ENCODE measurements at places on chromosomes 11 and 22.

GRCh38 chr11:4626207-4627099 is 10.8 kb upstream of the OR51D1 start:
- DNase-seq, result peak; percentile 26

- DNase-seq, result no peak
Measured at GRCh38 chr22:29748248-29748893, 18.4 kb downstream of the ZMAT5 start.

DNA sequence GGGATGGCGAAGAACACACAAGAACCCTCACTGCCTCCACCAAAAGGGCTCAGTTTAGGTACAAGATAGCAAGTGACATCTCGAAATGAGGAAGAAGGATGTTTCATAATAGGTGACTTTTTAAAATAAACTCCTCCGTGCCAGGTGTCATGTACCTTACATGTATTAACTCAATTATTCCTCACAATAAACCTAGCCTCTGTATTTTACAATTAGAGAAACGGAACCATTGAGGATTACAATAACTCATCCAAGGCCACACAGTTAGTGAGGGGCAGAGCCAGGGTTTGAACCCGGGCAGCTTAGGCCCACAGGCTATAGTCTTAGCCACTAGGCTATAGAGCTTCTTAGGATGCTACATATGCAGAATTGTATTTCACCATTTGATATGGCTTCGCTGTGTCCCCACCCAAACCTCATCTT is 965 bp upstream of the PAMR1 start:
- no peak for DNase-seq

DNA sequence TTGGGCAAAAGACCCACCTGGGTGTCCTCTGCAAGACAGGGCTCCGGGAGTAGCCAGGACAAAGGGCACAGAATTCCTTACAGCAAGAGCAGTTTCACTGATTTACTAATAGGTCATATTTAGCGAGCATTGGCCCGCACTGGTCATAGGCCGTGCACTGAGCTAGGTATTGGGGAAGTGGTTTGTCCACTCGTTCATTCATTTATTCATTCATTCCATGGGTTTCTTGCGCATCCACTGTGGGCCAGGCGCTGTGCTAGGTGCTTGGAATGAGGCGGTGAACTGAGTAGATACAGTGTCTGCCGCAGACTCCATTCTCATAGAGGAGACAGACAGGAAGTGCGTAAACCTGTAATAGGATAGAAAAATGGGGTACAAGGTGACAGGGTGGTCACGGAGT is 13.2 kb upstream of the LINC01488 start:
- DNase-seq, result no peak

- DNase-seq, result no peak
Measured at GRCh38 chr11:123523539-123523938, 93.5 kb downstream of the GRAMD1B start.

GRCh38 chr11:109012991-109013390 is 348.1 kb downstream of the DDX10 start:
- DNase-seq, result no peak

GRCh38 chr22:48891688-48892577 is 935.7 kb downstream of the BRD1 start:
- DNase-seq, result no peak

- DNase-seq, result no peak
Measured at GRCh38 chr11:58730507-58731089, 1.1 kb downstream of the GLYAT start.

- DNase-seq, result no peak
Measured at GRCh38 chr11:90407350-90407749, 184.5 kb upstream of the CHORDC1 start.

DNA sequence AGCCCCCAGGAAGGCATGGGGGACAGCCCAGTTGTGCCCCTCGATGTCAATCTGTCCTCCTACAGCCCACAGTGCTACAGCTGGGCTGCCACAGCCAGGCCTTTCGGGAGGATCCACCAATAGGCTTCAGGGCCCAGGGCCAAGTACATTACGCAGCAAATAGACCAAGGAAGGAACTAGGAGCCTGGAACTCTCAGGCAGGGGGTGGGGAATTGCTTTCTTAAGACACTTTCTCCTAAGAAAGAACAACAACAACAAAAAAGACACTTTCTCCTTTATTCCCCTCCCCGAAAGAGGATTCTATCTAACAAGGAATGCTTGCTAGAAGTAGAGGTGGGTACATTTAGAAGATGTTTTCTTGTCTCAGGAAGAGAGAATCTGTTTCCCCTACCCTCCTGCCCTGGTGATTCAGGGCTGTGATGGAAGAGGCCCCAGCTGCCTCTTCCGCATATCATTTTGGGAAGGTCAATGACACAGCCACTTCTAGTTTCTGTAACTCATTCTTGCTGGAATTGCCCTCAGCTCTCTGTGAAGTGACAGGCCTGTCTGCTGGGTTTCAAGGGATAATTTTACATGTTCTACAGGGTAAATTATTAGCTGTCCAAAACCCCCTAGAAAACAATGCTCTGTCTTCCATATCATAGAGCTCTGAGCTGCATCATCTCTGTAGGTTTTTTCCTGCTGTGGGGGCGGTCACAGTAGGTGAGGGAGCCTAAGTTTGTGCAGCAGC is 6.0 kb upstream of the MALAT1 start:
- DNase-seq, result no peak

DNA sequence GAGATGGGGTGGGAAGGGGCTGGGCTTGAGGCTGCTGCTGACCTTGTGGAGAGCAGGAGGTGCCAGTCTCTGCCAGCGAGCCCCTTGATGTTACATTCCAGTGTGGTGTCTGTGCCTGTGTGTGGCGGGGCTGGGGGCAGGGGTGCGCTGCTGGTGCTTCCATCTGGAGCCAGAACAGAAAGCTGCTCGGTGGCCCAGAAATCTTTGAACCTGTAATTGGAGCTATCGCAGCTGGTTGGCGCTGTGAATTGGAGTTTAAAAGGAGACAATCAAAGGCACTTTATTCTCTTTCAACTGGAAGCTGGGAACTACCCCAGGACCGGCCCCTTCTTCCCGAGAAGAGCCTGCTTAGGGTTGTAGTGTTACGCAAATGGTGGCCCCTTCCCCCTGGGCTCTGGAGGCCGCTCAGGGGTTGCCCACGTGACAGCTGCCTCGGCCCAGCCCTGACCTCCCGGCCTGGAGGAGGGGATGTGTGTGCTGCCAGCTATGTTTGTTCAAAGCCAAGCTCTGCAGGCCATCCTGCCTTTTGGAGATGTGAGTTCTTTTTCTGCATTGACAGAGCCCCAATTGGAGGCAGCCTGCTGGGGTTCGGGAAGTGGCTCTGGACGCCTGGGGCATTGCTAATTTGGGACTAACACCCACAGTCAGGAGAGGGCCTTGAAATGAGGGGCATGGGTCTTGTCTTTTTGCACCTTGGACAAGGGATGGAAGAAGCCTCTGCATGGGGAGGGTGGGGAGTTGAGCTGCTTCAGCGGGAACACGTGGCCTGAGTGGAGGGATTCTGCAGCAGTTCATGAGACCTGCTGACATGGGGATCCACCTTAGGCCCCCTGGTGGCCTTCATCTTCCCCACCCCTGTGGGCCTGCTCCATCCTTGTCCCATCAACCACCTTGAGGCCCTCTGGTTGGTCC is 14.0 kb upstream of the ARSA start:
- no peak for DNase-seq

GRCh38 chr11:79335681-79336080 is 105.1 kb downstream of the TENM4 start:
- DNase-seq, result no peak

- DNase-seq, result no peak
Measured at GRCh38 chr22:48370508-48371325, 1457.0 kb downstream of the BRD1 start.

DNA sequence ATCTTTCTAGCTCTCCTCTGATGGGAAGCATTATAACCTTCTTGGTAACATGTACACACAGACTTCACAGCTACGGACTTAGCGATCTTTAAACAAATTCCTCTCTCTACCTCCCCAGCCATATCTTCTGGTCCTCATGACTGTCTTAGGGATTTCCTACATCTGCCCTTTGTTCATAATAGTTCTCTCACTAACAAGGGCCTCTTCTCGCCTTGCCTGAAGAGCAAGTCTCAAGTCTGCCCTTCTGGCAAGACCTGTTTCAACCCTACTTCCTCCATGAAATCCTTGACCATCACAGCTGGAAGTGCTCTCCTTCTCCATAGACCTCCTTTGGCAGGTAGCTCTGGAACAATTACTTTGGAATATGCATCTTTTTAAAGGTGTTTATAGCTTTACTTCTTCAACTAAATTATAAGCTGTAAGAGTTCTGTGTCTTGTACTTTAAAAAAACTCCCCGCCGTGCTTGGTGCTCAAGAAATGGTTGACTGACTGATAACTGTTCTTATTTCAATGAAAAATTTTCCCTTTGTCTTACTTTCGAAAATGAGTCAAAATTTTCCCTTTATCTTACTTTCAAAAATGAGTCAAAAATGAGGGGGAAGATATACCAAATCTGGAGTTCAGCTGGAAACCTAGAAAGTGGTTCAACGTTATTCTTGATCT is 34.7 kb downstream of the SNX19 start:
- DNase-seq, result no peak

DNA sequence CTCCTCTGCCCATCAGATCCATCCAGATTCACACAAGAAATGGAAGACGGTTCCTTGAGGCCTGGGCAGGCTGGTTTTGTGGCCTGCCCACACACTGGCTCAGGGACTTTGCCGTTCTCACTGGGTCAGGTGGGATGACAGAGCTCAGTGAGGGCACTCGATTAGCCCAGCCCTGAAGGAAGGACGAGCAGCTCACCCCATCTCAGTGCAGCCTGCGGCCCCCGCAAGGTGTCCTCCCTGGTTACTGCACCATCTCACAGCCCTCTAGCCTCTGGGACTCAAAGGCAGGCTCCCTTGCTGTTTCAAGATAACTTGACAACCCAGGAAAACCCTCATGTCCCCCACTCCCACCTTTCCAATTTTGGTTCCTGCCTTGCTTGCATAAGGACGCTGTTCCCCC is 4.2 kb downstream of the SLC16A8 start:
- DNase-seq, result no peak

DNA sequence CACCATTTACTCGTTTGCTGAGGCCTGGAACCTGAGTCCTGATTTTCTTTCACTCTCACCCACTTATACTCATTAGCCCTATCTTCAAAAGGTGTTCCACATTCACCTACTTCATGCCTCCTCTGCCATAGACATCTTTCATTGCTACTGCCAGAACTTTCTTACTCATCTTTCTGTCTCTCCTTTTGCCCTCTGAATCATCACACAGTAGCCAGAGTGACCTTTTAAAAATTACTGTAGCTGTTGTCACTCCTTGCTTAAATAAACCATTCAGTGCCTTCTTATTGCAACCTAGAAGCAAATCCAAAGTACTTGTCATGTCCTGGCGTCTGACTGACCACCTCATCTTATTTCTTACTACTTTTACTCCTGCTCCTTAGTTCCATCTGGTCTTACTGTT is 38.2 kb downstream of the ATXN10 start:
- no peak for DNase-seq

GRCh38 chr22:21026783-21027692 is 5.3 kb downstream of the SLC7A4 start:
- DNase-seq, result no peak

DNA sequence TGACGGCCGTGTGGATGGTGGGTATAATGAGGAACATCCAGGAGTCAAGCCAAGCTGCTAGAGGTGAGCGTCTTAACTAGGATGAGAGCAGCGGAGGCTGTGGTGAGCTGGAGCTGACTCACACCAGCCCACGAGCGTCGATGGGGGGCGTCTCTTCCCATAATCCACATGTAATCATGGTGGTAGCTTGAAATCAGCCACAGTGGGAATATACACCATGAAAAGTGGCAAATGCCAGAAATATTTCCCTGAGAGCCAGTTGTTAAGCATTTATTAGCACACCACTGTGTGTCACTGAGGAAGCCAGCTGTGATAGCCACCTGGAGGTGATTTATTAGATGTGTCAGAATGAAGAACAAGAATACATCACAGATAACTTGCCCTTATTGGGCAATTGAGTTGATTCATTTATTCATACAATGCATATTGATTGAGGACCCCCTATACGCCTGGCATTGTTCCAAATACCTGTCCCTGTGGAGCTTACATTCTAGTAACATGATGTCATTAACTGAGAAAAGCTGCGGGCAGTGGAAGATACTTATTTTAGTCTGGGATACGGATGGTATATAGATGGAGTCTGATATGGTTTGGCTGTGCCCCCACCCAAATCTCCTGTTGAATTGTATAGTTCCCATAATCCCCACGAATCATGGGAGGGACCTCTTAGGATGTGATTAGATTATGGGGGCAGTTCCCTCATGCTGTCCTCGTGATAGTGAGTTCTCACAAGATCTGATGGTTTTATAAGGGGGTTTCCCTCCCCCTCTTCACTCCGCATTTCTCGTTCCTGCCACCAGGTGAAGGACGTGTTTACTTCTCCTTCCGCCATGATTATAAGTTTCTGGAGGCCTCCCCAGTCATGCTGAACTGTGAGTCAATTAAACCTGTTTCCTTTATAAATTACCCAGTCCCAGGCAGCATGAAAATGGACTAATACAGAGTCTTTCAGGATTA is 473.4 kb downstream of the METTL15 start:
- DNase-seq, result no peak

DNA sequence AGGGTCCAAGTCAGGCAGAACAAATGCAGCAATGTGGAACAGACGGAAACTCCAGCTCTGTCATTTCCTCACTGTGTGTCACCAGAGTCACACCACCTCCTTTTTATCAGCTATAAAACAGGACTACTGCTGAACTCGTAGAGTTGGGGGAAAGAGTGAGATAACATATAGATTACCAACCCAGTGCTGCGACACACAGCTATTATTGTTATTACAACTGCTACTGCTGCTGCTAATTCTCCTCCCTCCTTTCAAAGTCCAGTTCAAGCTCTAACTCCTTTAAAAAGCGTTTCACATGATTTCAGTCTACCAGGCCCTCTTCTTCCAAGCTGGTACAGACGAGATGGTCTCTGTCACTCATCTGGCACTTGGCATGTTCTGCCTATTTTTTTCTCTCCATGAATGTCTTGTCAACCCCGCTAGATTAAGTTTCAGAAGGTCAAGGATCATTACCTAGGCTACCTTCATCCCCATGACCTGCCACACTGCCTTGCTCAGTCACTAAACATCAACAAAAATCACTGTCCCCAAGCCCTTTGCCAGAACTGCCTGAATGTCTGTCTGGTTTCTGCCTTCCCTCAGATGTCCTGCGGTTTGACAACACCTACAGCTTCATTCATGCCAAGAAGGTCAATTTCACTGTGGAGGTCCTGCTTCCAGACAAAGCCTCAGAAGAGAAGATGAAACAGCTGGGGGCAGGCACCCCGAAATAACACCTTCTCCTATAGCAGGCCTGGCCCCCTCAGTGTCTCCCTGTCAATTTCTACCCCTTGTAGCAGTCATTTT is 3.7 kb upstream of the MTFP1 start:
- DNase-seq, result no peak

DNA sequence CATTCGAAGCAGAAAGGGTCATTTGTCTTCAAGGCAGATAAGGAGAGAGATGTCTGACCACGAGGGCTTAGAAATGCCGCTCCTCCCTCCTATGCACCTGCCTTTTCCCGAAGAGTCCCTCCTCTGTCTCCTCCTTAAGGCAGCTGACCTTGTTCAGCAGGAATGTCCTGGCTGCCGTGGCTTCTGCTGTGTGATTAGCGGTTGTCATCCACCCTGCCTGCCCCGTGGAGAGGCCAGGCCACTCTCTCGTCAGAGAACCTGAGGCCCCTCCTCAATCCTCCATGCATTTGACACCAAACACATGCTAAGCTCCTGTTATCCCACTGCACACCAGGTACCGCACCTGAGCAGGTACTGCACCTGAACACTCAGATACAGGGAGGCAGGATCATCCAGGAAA is 834.6 kb downstream of the TBC1D22A start:
- no peak for DNase-seq
